Effector memory CD4-positive, alpha-beta T cell (primary cell): ENCODE measurements at places on chromosomes 1 and 21.

DNA sequence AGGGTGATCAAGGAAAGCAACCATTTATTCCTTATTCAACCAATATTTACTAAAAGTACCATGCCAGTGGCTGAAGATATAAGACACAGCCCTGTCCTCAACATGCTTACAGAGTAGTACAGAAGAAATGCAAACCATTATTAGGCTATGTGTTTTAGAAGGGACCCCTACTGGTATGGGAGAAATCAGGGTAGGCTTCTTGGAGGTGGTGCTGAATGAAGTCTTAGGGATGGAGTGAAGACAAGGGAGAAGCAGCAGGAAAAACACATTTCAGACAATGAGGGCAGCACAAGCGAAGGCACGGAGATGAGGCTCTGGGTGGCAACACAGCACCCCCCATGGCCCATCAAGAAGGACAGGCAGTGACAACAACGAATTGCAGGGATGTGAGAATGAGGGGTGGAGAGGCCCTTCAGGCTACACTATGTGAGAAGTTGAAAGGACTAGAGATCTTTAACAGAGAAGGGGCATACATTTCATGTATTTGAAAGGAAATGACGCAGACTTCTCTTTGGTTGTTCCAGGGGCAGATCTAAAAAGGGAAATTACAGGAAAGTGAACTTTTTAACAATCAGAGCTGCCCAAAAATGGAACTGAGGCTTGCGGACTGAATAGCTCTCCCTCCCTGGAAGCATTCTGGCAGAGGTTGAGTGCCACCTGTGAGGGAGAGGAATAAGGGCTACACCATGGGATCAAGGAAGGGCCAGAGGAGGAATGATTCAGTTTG lies 16.8 kb upstream of the CD58 start:
- H3K27me3 ChIP-seq: no peaks in the 10 kb centered on the region
- H3K36me3 ChIP-seq: no peaks in the 10 kb centered on the region
- H3K4me3 ChIP-seq: no peak overlapping the region
- no peak for DNase-seq

DNA sequence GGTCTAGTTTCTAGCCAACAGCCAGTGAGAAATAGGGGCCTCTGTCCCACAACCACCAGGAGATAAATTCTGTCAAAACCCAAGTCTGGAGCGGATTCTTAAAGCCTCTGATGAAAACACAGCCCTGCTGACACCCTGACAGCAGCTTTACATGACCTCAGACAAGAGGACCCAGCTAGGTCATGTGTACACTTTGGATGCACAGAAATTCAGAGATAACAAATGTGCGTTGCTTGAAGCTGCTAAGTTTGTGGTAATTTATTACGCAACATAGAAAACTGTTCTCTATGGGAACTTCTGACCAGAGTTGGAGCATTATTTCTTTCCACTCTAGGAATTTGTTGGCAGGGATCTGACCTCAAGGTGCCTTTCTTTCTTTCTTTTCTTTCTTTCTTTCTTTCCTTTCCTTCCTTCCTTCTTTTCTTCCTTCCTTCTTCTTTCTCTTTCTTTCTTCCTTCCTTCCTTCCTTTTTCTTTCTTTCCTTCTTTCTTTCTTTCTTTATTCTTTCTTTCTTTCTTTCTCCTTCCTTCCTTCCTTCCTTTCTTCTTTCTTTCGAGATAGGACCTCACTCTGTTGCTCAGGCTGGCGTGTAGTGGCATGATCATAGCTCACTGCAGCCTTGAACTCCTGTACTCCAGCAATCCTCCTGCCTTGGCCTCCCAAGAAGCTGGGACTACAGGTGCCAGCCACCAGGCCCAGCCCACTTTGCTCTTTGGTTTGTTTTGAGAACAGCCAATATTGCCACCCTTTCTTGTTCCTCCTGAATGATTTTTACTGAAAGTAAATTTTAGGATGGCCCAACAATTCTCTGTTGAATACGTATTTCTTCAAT lies 14.9 kb upstream of the HMGCS2 start:
- H3K27me3 ChIP-seq: no peaks in the 10 kb centered on the region
- H3K4me1 ChIP-seq: no peaks in the 10 kb centered on the region
- no peaks in the 10 kb centered on the region for H3K36me3 ChIP-seq
- no peak overlapping the region for H3K4me3 ChIP-seq
- DNase-seq: no peak
- H3K27ac ChIP-seq: no peak overlapping the region

- H3K27me3 ChIP-seq: no peaks in the 10 kb centered on the region
- no peak overlapping the region for H3K4me3 ChIP-seq
- H3K36me3 ChIP-seq: no peaks in the 10 kb centered on the region
- H3K4me1 ChIP-seq: no peaks in the 10 kb centered on the region
- no peak overlapping the region for H3K27ac ChIP-seq
Measured at GRCh38 chr1:43507296-43508295, 23.1 kb upstream of the PTPRF start.

DNA sequence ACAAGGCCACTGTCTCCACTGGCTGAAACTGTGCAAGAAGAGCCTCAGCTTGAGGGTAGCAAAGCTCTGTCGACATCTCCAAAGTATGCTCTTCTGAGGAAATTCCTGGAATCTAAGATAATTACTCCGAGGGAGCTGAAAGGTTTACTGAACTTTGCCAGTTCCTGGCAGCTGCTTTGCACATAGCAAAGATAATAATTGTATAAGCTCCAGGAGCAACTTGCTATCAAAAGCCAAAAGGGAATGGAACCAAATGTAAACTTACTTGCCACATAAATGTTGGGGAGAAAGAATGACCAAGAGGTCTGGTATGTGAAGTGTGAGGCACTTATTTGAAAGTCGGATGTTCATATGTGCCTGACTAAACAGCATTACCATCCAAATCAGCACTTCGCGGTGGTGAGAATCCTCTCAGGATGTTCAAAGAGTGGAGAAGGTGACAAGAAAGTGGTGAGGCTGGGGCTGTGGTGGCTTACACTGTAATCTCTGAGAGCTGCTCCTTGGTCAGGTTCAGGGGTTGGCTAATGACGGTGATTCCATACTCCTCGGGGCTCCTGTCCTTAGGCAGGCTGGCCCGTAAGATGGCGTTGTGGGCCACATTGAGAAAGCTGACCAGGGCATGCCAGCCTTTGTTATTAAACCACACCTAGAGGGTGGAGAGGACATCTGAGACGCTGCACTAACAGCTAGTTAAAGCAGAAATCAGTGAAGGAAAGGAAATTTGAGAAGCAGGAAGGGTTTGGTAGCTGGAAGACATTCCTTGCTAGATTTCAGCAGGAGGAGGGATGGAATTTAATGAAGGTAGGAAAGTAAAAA lies 100.0 kb downstream of the ABCA4 start:
- peaks cover 3% of the 10 kb centered on the region for H3K4me1 ChIP-seq
- H3K27ac ChIP-seq: no peak overlapping the region
- no peaks in the 10 kb centered on the region for H3K27me3 ChIP-seq

GRCh38 chr1:8477166-8477982 lies 159.5 kb downstream of the SLC45A1 start:
- no peak for DNase-seq
- no peak overlapping the region for H3K27ac ChIP-seq
- no peaks in the 10 kb centered on the region for H3K27me3 ChIP-seq
- H3K36me3 ChIP-seq: no peaks in the 10 kb centered on the region

- H3K27ac ChIP-seq: no peak overlapping the region
- no peak for DNase-seq
- H3K27me3 ChIP-seq: no peaks in the 10 kb centered on the region
- H3K4me3 ChIP-seq: no peak overlapping the region
- H3K4me1 ChIP-seq: no peaks in the 10 kb centered on the region
- H3K36me3 ChIP-seq: no peaks in the 10 kb centered on the region
Measured at GRCh38 chr1:208184966-208185654, 59.1 kb downstream of the PLXNA2 start.

- H3K36me3 ChIP-seq: no peaks in the 10 kb centered on the region
- H3K27ac ChIP-seq: no peak overlapping the region
- H3K4me1 ChIP-seq: no peaks in the 10 kb centered on the region
- no peak for DNase-seq
Measured at GRCh38 chr21:38206646-38207045, 50.1 kb upstream of the KCNJ15 start.

GRCh38 chr1:197799271-197799670 lies 24.0 kb upstream of the DENND1B start:
- no peak for DNase-seq
- no peak overlapping the region for H3K4me3 ChIP-seq
- no peaks in the 10 kb centered on the region for H3K36me3 ChIP-seq

DNA sequence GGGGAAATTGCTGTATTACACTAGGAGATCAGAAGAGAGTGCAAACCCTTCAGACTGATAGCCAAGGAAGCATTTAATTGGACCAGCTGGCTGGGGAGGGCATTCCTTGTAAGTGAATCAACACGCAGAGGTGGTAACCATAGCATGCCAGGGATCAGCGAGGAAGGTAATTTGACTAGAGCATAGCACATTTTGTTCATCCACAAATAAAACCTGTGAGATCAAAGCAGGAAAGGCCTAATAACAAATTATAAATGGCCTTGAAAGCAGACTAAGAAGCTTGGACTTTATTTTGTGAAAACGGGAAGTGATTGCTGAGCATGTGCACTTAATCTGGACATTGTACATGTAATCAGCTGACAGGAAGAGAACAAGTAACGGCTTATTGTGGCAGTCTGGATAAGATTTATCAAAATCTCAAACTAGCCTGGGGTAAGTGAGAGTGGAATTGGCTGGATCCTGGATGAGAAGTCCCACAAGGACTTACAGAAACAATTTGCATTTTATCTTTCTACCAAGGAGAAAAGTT lies 11.7 kb upstream of the CD55 start:
- H3K27me3 ChIP-seq: no peaks in the 10 kb centered on the region
- H3K36me3 ChIP-seq: no peaks in the 10 kb centered on the region
- H3K4me3 ChIP-seq: no peak overlapping the region
- no peak overlapping the region for H3K27ac ChIP-seq
- no peaks in the 10 kb centered on the region for H3K4me1 ChIP-seq

GRCh38 chr1:162609306-162609705 lies 23.0 kb upstream of the DDR2 start:
- H3K27ac ChIP-seq: no peak overlapping the region
- H3K27me3 ChIP-seq: no peaks in the 10 kb centered on the region
- H3K4me3 ChIP-seq: no peak overlapping the region
- no peak for DNase-seq
- H3K36me3 ChIP-seq: no peaks in the 10 kb centered on the region
- H3K4me1 ChIP-seq: no peaks in the 10 kb centered on the region

GRCh38 chr1:229305392-229305791 lies 34.5 kb downstream of the RAB4A start:
- H3K36me3 ChIP-seq: peaks cover 19% of the 10 kb centered on the region
- H3K27ac ChIP-seq: no peak overlapping the region
- DNase-seq: no peak
- H3K27me3 ChIP-seq: no peaks in the 10 kb centered on the region
- H3K4me3 ChIP-seq: no peak overlapping the region

DNA sequence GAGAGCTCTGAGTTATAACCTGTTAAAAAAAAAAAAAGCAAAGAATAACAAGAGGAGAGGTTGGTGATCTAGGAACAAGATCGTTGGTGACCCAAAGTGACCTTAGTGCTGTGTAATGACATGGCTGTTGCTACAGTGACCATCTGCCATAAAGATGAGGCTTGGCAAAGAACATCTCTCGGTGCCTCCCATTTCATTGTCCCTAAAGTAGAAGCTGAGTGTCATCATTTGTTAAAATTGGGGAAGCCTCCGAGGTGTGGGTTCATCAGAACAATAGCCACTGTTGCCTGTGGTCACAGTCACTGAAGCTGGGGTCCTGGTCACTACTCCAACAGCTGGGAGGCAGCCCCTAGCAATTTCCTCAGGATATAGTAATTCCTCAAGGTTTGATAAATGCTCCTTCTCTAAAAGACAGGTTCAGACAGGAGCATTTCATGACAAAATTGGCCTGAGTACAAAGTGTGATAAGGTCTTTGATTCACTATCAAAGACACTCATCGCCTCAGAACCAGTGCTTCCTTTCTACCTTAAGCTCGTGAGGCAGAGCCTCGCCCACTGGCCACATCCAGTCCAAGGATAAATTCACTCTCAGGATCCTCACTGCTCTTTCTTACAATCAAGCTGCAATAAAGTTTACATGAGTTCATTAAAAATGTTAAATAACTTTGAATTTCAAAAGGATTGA lies 81.9 kb upstream of the RGS2 start:
- no peaks in the 10 kb centered on the region for H3K27me3 ChIP-seq
- H3K36me3 ChIP-seq: no peaks in the 10 kb centered on the region
- no peaks in the 10 kb centered on the region for H3K4me1 ChIP-seq
- H3K27ac ChIP-seq: no peak overlapping the region

- H3K27ac ChIP-seq: no peak overlapping the region
- no peak for DNase-seq
- no peaks in the 10 kb centered on the region for H3K27me3 ChIP-seq
- H3K4me1 ChIP-seq: no peaks in the 10 kb centered on the region
Measured at GRCh38 chr1:86868477-86868876, 45.4 kb downstream of the SELENOF start.

GRCh38 chr21:32533611-32534010 lies 51.7 kb downstream of the TCP10L start:
- H3K27me3 ChIP-seq: no peaks in the 10 kb centered on the region
- H3K4me1 ChIP-seq: no peaks in the 10 kb centered on the region
- no peak overlapping the region for H3K4me3 ChIP-seq
- no peak for DNase-seq
- H3K36me3 ChIP-seq: no peaks in the 10 kb centered on the region

- H3K27ac ChIP-seq: no peak overlapping the region
- no peak for DNase-seq
- no peak overlapping the region for H3K4me3 ChIP-seq
- H3K36me3 ChIP-seq: no peaks in the 10 kb centered on the region
- no peaks in the 10 kb centered on the region for H3K27me3 ChIP-seq
Measured at GRCh38 chr21:31201548-31201947, 142.5 kb downstream of the TIAM1 start.

- no peaks in the 10 kb centered on the region for H3K36me3 ChIP-seq
- no peak overlapping the region for H3K27ac ChIP-seq
- H3K4me3 ChIP-seq: no peak overlapping the region
Measured at GRCh38 chr1:37255136-37255795, 219.1 kb upstream of the ZC3H12A start.

DNA sequence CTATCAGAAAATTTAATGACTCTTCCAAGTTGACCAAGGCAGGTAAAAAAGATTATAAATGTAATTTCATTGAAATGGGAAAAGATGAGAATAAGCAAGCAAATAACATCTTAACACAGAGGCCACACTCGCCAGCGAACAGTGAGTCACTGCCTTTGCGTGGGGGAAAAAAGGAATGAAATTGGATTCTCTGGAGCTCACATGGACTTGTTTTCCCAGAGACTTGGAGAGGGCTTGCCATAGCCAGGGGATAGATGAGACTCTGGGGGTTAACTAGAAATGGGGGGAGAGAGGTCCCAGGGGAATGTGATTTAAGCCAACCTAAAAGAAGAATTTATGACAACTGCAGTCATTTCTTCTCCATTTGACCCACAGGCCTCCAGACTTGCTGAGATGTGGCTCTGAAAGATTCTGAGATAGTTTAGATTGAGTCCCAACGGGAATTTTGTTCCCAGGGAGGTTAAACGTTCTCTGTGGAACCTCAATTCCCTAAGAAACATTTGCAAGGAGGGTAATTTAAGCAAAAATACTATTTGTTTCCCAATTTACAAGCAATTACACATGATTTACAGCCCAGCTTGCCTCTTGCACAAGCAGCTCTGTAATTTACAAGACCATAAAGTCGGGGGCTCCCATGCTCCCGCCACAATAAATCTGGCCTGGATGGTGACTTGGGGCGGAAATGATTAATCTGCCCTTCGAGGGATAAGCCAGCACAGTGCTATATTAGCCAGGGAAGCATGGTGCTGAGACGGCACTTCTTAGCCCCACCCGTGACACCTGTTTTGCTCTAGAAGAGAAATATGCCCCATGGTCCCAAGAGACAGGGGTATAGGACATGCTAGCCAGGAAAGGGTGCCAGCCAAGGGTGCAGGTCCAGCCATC lies 68.8 kb downstream of the GRIK3 start:
- no peaks in the 10 kb centered on the region for H3K27me3 ChIP-seq
- H3K36me3 ChIP-seq: no peaks in the 10 kb centered on the region
